ENCODE measurements at places on chromosomes 2 and 18.

DNA sequence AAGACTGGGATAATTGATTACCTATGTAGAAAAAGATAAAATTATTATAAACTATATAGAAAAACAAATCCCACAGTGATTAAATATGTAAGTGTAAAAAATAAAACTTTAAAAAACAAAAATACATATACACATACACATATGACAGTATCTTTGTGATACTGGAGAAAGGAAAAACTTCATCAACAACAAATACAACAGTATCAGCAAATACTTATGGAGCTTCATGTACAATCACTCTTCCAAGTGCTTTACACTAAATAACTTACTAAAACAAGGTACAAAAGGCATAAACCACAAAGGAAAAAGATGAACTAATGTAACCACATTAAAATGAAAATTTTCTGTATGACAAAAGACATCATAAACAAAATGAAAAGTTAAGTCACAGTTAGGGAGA lies 24.1 kb upstream of the GFPT1 start:
- no peak for DNase-seq

GRCh38 chr18:20988726-20989125 lies 122.9 kb downstream of the ROCK1 start:
- DNase-seq, result no peak

- DNase-seq, result no peak
Observed at GRCh38 chr18:66457245-66457644, 146.6 kb downstream of the CDH19 start.

- DNase-seq, result no peak
Observed at GRCh38 chr2:138640921-138641676, 139.1 kb downstream of the NXPH2 start.

GRCh38 chr2:30206461-30207430 lies 24.6 kb upstream of the LBH start:
- DNase-seq, result no peak

- no peak for DNase-seq
Observed at GRCh38 chr2:3479430-3480320, 39.7 kb downstream of the ADI1 start.

Data from GOT3 (cell line).